ENCODE measurements at places on chromosomes 13 and 19. TPM values are rescaled to one million over a fixed set of nuclear protein-coding genes. Genes with fewer than 3 reads are reported as not detected.
A peak's percentile ranks its signal among the peaks of the same experiment; 100 is the strongest.

- H3K27ac ChIP-seq = peak overlapping the region; percentile 95
- H3K4me1 ChIP-seq = peaks cover 23% of the 10 kb centered on the region
- H3K36me3 ChIP-seq = no peaks in the 10 kb centered on the region
- no peak for DNase-seq
Observed at GRCh38 chr19:12784871-12785430, 6.3 kb upstream of the JUNB start.

- H3K27me3 ChIP-seq = no peaks in the 10 kb centered on the region
- no peak for DNase-seq
- no peaks in the 10 kb centered on the region for H3K36me3 ChIP-seq
- H3K4me1 ChIP-seq = peaks cover 2% of the 10 kb centered on the region
- H3K4me3 ChIP-seq = no peak overlapping the region
Observed at GRCh38 chr13:114096031-114096485, 36.4 kb downstream of the RASA3 start.

- no peaks in the 10 kb centered on the region for H3K27me3 ChIP-seq
- peaks cover 23% of the 10 kb centered on the region for H3K4me1 ChIP-seq
- H3K36me3 ChIP-seq = no peaks in the 10 kb centered on the region
- H3K27ac ChIP-seq = peak overlapping the region; percentile 99
Observed at GRCh38 chr13:19957320-19958154, 990 bp upstream of the ZMYM2 start.

GRCh38 chr13:33634546-33634982 lies 183.4 kb upstream of the RFC3 start:
- no peaks in the 10 kb centered on the region for H3K27me3 ChIP-seq
- H3K4me3 ChIP-seq = no peak overlapping the region
- H3K4me1 ChIP-seq = no peaks in the 10 kb centered on the region
- no peak for DNase-seq
- H3K27ac ChIP-seq = no peak overlapping the region

DNA sequence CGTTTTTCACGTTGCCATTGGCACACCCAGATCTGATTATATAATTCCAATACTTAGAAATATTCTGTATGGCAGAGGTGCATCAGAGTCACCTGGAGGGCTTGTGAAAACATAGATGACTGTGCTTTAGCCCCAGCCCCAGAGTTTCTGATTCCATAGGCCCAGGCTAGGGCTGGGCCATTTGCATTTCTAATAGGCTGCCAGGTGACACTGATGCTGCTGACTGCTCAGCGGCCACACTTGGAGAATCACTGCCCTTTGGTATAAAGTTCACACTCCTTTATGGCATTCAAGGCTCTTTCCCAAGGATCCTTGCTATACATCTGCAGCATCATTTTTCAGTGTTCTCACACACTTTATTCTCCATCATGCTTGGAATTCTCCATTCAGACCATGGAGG lies 137.1 kb downstream of the AKAP11 start:
- H3K36me3 ChIP-seq = no peaks in the 10 kb centered on the region
- no peaks in the 10 kb centered on the region for H3K27me3 ChIP-seq
- no peak for DNase-seq
- no peaks in the 10 kb centered on the region for H3K4me1 ChIP-seq
- no peak overlapping the region for H3K27ac ChIP-seq

DNA sequence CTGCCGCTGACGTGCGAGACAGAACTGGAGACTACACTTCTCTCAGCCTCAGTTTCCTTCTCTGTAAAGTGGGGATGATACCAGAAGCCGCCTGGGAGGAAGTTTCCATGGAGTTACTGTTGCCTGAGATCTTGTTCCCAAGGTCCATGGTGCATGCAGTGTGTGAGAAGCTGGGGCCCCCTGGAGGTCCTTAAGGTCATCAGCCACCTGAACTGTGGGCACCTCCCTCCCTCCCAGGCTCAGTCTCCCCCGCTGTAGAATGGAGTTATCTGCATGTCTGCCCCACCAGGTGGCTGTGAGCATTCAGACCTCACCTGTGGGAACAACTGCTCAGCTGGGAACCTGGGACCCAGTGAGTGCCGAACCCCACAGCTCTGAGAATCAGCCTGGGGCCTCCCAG lies 2.7 kb downstream of the CRX start:
- DNase-seq = no peak
- H3K27ac ChIP-seq = no peak overlapping the region
- H3K4me1 ChIP-seq = no peaks in the 10 kb centered on the region
- no peaks in the 10 kb centered on the region for H3K27me3 ChIP-seq
- no peak overlapping the region for H3K4me3 ChIP-seq
- no peaks in the 10 kb centered on the region for H3K36me3 ChIP-seq

DNA sequence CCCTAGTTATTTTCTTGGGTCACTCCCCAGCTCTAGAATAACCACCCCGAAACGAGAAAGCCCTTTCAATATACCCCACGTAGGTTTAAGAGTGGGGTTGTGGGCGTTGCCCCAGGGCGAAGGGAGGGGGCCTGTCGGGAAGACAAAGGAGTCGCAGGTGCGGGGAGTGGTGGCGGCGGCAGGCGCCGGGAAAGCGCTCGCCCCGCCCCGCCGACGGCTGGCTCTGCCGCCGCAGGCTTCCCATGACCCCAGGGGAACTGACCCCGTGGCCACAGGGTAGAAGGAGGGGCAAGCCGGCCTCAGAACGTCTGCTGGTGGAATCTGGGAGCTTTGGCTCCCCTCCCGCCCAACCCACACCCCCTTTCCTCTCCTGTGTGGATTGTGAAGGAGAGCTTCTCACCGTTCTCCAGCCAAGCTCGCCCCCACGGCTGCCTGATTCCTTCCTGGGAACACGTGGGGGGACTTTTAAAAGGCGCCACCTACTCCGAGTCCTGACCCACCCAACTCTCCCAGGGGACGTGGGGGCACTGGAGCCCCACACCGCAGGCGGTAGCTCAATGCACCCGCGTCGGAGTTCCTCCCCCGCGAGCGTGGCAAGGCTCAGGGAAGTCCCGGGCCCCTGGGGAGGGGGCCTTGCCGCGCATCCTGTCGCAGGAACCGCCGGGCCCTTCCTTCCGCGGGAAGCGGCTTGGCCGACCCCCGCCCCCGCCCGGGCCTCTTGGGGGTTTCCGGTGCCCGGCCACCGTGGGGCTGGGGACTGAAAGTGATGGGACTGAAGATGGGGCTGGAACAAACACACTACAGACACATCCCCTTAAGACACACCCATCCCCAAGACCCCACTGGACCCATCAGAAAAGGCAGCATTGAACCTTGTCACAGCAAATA lies 5.5 kb downstream of the IER2 start:
- peak; percentile 87 for DNase-seq
- peaks cover 24% of the 10 kb centered on the region for H3K4me1 ChIP-seq
- peak overlapping the region; percentile 92 for H3K27ac ChIP-seq

DNA sequence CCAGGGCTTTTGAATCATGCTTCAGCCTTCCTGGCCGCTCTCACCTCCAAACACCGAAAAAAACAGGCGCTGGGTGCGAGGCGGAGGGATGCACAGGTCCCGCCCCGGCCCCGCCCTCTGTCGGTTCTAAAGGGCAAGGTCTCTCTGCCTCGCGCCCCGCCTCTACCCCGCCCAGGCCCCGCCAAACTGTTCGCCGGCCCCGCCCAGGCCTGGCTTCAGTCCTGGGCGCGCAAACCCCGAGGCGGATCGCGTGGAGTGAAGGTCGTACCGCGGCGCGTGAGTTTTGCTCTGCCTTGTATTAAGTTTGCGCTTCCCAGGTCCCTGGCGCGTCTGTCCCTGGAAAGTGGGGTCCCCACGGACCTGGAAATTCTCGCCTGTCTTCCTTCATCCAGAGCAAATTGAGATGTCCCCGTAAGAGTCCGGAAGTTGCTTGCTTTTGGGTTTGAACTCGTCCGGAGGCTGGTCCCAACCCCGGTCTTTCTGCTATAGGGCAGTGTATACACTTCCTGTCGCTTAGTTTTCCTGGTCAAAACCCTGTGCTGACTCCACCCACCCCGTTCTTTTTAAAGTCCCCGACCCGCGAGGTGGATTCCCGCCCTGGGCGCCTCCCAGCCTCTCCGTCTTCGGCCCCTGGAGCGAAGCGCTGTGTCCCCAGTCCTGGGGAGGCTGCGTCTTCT lies 8.4 kb downstream of the ZNF808 start:
- no peaks in the 10 kb centered on the region for H3K27me3 ChIP-seq
- H3K4me1 ChIP-seq = no peaks in the 10 kb centered on the region
- no peak overlapping the region for H3K27ac ChIP-seq
- H3K4me3 ChIP-seq = peak overlapping the region; percentile 31

DNA sequence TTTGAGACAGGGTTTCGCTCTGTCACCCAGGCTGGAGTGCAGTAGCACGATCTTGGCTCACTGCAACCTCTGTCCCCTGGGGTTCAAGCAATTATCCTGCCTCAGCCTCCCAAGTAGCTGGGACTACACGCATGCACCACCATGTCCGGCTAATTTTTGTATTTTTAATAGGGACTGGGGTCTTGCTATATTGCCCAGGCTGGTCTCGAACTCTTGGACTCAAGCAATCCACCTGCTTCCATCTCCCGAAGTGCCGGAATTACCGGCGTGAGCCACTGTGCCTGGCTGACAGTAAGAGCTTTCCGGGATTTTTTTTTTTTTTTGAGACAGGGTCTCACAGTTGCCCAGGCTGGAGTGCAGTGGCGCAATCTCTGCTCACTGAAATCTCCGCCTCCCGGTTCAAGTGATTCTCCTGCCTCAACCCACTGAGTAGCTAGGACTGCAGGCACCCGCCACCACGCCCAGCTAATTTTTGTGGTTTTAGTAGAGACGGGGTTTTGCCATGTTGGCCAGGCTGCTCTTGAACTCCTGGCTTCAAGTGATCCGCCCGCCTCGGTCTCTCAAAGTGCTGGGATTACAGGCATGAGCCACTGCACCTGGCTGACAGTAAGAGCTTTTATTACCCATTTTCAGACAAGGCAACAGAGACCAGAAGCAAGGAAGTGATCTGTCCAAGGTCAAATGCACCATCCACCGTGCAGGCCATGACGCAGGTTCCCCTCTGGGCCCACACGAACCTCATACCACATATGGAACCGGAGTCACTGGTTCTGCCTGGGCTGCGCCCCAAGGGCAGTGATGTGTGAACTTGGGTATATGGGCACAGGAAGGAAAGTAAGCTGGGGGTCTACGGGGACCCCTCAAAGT lies 21.0 kb downstream of the RFX1 start:
- no peaks in the 10 kb centered on the region for H3K4me1 ChIP-seq
- H3K27ac ChIP-seq = no peak overlapping the region
- H3K4me3 ChIP-seq = no peak overlapping the region
- peaks cover 4% of the 10 kb centered on the region for H3K36me3 ChIP-seq

- no peaks in the 10 kb centered on the region for H3K27me3 ChIP-seq
- H3K4me1 ChIP-seq = no peaks in the 10 kb centered on the region
- no peak for DNase-seq
Observed at GRCh38 chr13:21967871-21968270, 297.0 kb downstream of the FGF9 start.

- no peak overlapping the region for H3K4me3 ChIP-seq
- H3K27me3 ChIP-seq = no peaks in the 10 kb centered on the region
- DNase-seq = no peak
Observed at GRCh38 chr19:47633996-47634395, 25.1 kb downstream of the BICRA start.

- H3K27ac ChIP-seq = no peak overlapping the region
- no peaks in the 10 kb centered on the region for H3K36me3 ChIP-seq
- no peak overlapping the region for H3K4me3 ChIP-seq
- DNase-seq = no peak
Observed at GRCh38 chr13:80591976-80592740, 251.2 kb upstream of the SPRY2 start.

Gene SH2D3A
- 33.0 TPM for polyA plus RNA-seq

Gene EBI3
- polyA plus RNA-seq = 0.87 TPM

Gene GTF2F2
- polyA plus RNA-seq = 8.2 TPM

Gene CNFN
- polyA plus RNA-seq = 4.0 TPM

Gene EMC10
- 96.7 TPM for polyA plus RNA-seq

Gene OVOL3
- not detected for polyA plus RNA-seq
